HT1080 (cell line): ENCODE measurements at places on chromosomes 2 and 18.

DNA sequence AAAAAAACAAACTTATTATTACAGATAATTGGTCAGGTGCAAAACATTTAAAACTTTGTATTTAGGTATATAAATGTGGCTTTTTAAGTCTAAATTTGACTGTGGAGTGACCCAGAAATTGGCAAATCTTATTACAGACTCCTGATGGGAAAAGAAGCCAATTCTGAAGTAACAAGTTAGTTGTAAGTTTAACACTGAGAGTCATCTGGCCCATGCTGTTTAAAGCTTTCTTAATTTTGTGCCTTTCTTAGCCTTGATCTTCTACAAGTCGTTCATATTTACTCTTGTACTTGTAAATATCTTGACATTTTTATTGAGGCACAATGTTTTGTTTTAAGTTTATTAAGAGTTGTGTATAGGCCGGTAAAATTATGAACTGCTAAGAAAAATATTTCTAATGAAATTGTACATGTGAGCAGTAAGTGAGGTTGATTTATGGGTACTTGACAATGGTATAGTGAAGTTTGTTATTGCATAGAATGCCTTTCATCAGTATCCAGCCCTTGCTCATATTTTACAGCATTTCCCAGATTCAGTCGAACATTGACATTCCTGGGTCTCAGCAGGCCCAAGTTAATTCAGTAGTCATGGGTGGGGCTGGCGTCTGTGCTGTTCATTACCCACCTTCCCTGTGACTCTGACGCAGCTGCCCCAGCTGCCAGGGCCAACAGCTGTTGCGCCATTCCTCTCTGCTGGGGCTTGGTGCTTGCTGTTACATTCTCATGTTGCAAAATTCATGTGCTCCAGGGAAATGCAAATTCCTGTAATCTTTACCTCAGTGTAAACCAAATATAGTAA lies 121.4 kb downstream of the ZNF236 start:
- no peak for DNase-seq

DNA sequence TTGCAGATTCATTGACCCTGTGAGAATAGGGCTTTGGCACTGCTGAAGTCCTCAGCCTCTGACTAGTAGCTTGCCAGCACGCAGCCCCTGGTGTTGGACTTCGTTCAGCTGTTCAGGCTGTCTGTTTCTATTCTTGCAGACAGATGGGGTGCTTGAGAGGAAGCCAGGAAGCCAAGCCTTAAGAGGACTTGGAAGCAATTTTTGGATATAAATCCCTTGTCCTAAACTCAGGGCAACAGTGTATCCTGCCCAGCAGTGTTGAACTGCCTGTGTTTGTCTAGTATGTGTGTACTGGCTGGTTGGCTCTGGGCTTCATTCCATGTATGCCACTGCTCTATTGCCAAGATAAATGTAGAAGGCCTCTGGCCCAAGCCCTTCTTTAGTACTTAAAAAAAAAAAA lies 108.6 kb downstream of the COMMD1 start:
- no peak for DNase-seq

- no peak for DNase-seq
Observed at GRCh38 chr2:14301331-14301730, 331.2 kb upstream of the LRATD1 start.

GRCh38 chr2:128311216-128311754 lies 7.4 kb downstream of the HS6ST1 start:
- DNase-seq = no peak

- DNase-seq = no peak
Observed at GRCh38 chr2:27497288-27497627, 619 bp downstream of the GCKR start.

- DNase-seq = peak; percentile 91
Observed at GRCh38 chr2:142112757-142113221, 18.0 kb downstream of the LRP1B start.

GRCh38 chr2:144523596-144524117 lies 3.7 kb upstream of the ZEB2 start:
- DNase-seq = no peak

GRCh38 chr2:69390471-69390870 lies 3.4 kb upstream of the GFPT1 start:
- no peak for DNase-seq

DNA sequence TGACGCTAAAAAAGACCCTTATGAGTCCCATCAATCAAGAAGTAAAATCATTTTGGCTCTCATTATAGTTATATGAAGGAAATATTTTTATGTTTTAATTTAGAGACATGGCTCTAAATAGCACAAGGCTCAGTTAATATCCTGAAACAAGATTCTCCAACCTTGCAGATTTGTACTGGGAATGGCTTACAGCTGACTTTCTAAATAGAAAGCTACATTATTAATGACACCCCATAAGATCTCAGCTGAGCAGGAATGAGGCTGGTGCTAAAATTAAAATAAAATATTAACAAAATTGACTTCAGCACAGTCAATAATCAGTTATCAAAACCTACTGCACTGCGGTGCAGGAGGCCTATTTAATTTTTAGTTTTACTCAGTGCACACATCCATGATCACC lies 136.9 kb downstream of the SLC39A10 start:
- no peak for DNase-seq

- no peak for DNase-seq
Observed at GRCh38 chr2:12979066-12979465, 262.3 kb downstream of the TRIB2 start.

DNA sequence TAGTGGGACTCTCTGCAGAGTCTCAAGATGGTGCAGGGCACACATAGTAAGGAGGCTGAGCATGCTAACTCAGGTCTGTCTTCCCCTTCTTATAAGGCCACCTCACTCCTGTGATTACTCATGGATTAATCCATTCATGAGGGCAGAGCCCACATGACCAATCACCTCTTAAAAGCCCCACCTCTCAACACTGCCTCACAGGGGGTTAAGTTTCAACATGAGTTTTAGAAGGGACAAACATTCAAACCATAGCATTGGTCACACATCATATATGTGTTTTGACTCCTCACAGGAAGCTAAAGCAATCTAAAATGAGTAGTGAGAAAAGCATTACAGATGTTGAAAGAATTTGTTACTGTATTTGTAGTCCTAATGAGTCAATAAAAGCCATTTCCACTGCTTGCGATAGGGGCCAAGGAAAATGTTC lies 57.5 kb downstream of the DTNA start:
- peak; percentile 92 for DNase-seq

GRCh38 chr2:168432565-168433186 lies 23.4 kb upstream of the CERS6 start:
- DNase-seq = no peak

- no peak for DNase-seq
Observed at GRCh38 chr18:60209042-60209441, 163.5 kb downstream of the MC4R start.

GRCh38 chr2:164934401-164935117 lies 20.8 kb downstream of the SLC38A11 start:
- no peak for DNase-seq

- DNase-seq = no peak
Observed at GRCh38 chr2:220502539-220502938, 875.1 kb downstream of the SLC4A3 start.

DNA sequence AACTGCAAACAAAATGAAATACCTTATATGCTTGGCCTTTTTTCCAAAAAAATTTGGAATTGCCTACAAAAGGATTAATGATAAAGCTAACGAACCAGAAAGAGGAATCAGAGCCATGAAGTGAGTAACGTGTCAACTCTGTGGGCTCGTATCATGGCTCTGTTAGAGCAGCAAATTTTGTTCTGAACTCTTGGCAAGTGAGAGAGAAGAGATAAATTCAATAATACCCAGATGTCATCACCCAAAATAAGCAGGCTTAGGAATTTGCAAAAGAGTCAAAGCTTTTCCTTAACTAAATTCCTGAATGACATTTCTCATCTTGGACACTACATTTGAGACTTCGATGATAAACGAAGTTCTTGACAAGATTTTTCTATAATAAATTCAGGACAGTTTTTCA lies 4.4 kb downstream of the TXNDC2 start:
- no peak for DNase-seq

GRCh38 chr2:10238396-10238795 lies 64.3 kb upstream of the HPCAL1 start:
- no peak for DNase-seq

- DNase-seq = no peak
Observed at GRCh38 chr2:75155115-75155514, 44.2 kb downstream of the TACR1 start.

- DNase-seq = peak; percentile 32
Observed at GRCh38 chr18:64202863-64203262, 54.0 kb upstream of the LINC00305 start.

- DNase-seq = no peak
Observed at GRCh38 chr2:147037048-147037447, 807.8 kb upstream of the ACVR2A start.

DNA sequence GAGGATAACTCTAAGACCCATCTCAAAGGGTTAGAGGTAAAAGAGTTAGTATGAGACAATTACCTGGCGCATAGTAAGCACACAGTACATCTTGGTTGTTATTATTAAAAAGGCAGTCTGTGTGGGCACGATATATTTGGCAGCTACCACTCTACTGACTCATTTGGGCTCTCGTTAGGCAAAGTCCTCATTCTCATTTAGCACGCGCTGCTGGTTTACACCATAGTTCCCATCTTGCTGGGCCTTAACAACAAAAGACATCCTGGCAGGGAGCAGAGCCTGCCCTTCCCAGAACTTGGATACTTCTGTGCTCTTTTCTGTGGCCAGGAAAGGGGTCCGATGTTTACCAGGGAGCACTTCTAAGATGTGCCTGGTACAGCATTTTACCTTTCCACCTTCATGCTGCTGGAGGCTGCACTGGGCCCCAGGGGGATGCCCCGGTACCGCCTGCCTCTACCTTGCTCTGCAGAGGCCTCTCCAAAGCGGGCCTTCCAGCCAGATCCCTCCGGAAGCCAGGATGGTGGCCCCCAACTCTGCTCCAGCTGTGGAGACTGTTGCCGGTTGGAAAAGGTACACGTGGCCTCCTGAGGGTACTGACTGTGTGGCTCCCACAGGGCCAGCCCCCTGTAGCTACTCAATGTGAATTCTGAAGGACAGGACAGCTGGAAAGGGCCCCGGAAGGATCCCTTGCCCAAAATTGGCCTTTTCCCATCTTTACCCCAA lies 15.0 kb downstream of the GLI2 start:
- DNase-seq = no peak

- DNase-seq = peak; percentile 25
Observed at GRCh38 chr18:3747176-3747973, 297.4 kb downstream of the TGIF1 start.

GRCh38 chr2:113940891-113941290 lies 51.0 kb downstream of the ACTR3 start:
- DNase-seq = no peak

GRCh38 chr2:227793148-227793712 lies 20.4 kb upstream of the CCL20 start:
- DNase-seq = no peak

- peak; percentile 50 for DNase-seq
Observed at GRCh38 chr2:160209516-160209856, 9.4 kb upstream of the ITGB6 start.

GRCh38 chr18:8056723-8057122 lies 489.6 kb downstream of the PTPRM start:
- no peak for DNase-seq

DNA sequence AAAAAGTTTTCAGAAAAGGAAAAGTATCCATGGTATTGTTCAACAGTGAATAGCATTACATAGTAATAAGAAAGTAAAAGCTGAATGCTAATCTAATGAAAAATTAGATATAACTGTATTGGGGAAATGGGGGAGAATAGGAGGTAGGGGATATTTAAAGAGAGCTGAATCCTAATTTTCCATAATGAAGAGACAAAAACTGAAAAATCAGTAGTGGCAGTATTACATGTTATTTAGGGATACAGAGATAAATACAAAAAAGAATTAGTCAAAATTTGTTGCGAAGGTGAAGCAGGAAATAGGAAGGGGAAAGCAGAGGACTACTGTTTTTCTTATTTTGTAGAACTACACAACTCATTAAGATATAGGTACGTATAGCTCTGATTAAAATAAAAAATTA lies 9.1 kb downstream of the TANK start:
- no peak for DNase-seq

DNA sequence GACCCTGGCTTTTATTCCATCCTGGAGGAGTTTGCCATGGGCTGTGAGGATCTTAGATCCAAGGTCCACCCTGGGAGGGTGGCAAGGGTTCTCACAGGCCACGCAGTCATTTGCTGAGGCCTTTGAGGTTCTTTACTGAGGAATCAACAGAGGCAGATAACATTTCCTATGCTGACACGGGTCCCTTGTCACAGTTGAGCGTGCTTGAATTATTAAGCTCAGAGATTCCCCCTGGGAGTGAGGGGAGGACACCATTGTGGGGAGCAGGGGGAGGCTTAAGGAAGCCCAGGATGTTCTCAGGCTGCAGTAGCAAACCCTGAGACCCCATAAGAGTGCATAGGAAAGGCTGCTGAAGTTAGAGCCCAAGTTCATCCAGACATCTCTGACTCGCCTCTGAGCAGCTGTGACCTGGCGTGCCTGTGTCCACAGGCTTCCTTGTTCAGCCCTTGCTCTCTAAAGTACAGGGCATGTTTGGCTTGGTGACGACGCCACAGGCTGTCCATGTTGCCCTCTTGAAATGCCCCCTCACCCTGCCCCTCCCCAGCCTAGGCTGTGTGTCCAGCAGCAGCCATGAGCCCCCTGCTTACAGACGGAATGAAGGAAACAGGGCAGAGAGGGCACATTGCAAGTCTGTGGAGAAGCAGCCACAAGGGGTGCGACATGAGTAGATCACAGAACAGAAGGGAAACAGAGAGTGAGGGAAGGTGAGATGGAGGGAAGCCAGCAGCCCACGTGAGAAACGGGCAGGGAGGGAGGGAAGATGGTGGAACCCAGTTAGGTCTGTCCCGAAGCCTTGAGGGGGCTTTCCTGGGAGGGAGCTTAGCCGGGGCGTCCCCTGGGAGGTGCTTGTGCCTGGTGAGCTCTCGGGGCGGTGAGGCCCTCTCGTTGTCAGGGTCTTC lies 34.0 kb downstream of the NAPG start:
- DNase-seq = no peak

DNA sequence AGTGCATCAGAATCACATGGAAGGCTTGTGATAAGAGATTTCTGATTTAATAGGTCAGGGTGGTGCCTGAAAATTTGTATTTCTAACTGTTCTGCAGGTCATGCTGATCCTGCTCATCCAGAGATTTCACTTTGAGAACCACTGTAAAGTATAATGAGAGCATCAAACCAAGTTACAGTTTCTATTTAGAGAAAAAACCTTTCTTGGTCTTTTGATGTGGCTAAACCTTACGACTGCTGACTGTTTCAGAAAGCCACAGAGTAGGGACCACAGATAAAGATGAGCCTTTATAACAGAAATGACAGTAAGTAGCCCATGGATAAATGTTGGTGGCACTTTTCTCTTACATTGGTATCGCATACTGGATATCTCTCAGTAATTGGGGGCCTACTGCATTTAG lies 109.4 kb upstream of the FANCL start:
- no peak for DNase-seq

GRCh38 chr2:78999406-78999805 lies 26.1 kb upstream of the REG3G start:
- peak; percentile 13 for DNase-seq

DNA sequence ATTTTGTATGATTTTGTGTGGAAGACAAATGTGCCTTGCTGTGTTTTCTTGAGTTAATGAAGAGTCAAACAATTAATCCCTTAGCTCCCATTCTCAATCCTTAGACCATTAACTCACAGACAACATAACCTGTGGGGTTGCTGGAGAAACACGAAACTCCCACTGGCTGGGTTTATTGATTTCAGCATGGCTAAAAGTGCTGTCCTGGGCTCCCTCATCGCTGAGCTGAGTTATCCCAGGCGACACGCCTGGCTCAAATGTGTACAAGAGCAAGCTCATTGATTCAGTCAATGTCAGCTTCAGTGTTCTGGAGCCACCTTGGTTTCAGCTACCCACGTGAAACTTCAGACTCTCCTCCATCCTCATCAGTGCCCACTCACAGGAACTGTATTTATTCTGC lies 896.1 kb downstream of the CNTNAP5 start:
- no peak for DNase-seq
